Stimulated activated CD4-positive, alpha-beta T cell treated with anti-CD3 and anti-CD28 coated beads, Interleukin-12 subunit alpha, Interleukin-12 subunit beta, amount 100 ng/mL, for 24 hours (primary cell): ENCODE measurements at places on chromosomes 7 and 10.

GRCh38 chr7:85516675-85517074, 329.8 kb upstream of the SEMA3D start:
- no peak for DNase-seq

GRCh38 chr7:78497728-78498427, 699.3 kb downstream of the PHTF2 start:
- DNase-seq, result no peak

GRCh38 chr10:117546020-117546580, 3.6 kb downstream of the EMX2 start:
- DNase-seq, result no peak

GRCh38 chr7:100603726-100604027, 1.5 kb downstream of the PCOLCE start:
- DNase-seq, result no peak

DNA sequence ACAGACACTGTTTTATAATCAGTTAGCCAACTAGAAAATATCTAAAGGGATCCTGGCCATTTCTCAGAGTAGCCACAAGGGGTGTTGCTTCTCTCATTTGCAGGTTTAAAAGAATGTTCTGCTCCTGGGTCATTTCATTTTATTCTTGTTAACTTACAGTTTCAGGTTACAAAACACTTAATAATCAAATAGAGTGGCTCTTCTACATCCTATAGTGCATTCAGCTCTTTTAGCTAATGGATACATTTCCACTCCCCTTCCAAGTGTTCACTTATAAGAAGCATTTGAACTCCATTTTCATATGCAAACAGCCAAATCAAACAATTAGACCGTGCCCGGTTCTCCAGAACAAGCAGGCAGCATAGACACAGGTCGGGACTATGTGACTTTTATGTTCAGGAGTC, 117.5 kb downstream of the TRIL start:
- DNase-seq, result no peak

GRCh38 chr7:73621168-73622063, 2.9 kb downstream of the MLXIPL start:
- DNase-seq, result no peak

DNA sequence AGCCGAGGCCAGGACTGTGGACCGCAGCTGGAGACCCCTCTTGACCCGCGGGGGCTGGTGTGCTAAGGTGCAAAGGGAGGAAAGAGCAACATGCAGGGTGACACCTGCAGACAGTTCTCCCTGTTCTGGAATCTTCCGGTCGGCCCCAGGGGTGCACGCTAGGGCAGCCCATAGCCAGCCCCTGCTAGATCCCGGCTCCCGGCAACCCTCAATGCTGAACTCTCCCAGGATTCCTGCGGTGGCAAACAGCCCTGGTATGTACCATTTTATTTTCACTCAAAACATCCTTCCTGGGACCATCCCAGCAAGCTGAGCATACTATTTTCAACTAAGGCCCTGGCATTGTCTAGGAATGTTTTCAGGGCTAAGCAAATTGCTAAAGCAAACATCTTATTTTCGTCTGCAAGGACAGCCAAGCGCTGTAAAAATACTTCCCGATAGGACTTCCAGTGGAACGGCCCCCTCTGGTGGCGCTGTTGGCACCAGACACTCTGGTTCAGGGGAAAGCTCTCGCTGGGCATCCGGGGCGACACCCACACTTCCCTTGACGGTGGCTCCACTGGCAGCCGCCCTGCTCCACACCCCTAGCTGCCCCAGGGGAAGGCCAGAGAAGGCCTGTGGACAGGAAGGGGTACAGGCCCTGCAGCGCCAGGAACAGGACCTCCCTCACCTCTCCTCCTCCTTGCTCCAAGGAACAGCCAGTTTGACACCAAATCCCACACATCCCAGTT, 99.4 kb downstream of the CTBP2 start:
- DNase-seq, result peak; percentile 54

DNA sequence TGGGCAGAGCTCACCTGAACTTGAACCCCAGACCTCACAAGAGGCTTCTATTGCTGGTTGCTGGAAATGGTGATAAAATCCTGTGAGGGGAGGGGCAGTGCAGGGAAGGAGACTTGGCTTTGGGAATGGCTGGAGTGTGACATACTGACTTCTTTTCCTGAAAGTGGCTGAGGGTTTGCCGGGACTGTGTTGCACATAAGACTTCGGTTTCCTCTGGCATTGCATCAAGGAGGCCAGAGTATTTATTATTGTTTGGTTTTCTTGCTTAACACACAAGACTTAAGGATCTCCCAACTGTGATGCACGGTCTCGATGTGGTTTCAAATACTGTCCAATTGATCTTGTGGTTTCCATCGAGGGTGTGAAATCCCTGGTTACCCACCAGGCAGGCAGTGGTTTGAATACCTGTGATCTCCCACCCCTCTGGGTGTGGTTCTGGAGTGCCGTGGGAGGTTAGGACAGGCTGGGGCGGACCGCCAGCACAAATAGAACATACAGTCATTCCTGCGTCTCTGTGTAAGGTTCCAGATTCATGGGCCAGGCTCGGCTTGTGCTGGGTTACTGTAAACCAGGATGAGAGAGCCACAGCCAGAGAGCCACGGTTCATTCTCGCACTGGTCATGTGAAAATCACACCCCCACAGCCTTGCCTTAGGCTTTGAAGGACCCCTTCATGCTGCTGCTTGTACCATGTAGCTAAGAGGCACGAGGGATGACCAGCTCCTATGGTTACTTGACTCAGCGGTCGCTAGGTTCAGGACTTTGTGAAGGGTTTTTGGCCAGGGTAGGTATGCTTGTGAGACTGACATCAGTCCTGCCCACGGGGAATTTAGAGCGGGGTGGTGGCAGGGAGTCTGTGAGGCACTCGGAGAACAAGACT, 39.2 kb downstream of the WBP1L start:
- no peak for DNase-seq

DNA sequence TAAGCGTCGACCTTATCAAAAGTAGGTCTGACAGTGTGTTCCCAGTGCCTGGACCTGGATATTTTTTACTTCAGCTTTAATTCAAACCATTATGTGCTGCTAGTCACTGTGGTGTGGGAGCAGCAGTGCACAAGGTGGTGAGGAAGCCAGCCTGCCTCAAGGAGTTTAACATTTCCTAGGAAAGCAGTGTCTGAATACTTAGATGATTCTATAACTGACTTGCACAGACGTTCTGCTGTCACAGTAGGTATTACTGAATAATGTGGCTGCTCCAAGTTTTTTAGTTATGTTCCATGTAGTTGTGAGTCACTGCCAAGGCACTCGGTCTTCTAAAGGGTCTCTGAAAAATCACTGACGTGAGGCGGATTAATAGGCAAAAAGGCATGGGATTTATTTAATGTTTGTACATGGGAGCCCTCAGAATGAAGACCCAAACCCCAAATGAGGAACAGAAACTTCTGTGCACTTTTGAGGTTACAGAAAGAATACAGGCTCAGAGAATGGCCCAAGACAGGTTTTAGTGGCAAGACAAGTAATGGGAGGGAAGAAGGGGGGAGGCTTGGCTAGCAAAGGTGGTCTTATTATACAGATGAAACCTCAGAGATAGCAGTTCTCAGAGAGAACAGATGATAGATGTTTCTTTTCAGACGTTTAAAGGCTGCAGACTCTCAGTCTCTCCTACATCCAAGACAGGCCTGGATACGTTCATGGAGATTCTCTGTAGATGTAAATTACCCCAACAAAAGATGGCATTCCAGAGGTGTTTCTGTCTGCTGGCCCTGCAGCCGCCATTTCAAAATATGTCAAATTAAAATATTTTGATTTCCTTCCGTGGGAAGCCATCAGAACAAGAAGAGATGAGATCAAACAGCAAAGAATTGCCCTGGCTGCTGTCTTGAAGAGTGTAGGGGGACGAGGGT, 209.3 kb downstream of the SDK1 start:
- no peak for DNase-seq

DNA sequence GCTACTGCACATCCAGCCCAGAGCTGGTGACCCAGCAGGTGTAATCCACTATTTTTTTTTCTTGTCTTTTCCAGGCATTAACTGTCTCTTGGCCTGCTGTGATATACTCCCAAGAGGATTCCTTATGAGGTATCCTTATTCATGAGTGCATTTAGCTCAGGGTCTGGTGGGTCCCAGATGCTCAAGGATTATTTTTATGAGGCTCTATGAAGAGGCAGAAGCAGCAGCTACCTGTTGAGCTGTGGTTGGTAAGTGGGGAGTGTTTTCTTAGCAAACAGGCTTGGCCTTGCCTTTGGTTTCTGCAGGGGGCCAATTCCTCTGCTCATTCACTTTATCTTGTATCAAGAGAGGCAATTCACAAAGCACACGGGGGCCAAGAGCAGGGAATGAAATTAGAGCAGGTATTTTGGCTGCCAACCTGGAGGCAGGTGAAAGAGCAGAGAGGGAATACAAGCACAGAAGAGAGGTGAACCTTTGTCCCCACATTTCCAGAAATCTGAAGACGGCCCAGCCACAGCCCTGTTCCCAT, 221.6 kb downstream of the TMEM178B start:
- DNase-seq, result no peak

GRCh38 chr7:125059861-125060456, 130.3 kb upstream of the POT1 start:
- no peak for DNase-seq
